ENCODE measurements at places on chromosomes 6 and 20. TPM values are rescaled to one million over a fixed set of nuclear protein-coding genes. Genes with fewer than 3 reads are reported as not detected.

PDE10A gene
- total RNA-seq = not detected

- no peak for DNase-seq
Observed at GRCh38 chr6:38567436-38567835, 72.3 kb downstream of the BTBD9 start.

PREP gene
- 18.4 TPM for total RNA-seq

DNA sequence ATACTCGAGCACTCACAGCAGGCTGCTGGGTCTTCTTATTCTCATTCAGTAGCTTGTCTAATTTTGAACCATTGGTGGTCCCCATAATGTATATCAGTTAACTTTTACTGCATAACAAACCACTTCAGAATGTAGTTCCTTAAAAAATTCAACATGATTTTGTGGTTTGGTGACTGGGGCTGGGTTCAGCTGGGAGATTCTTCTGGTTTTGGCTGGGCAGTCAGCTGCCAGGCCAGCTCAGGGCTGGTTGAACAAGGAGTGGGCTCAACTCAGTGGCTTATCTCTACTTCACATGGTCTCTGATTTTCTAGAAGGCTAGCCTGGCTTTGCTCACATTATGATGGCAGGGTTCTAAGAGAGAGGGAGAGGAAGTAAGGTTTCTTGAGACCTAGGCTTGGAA, 292.4 kb upstream of the CHD6 start:
- no peak for DNase-seq

TNFAIP3 gene
- 0.72 TPM for total RNA-seq

DNA sequence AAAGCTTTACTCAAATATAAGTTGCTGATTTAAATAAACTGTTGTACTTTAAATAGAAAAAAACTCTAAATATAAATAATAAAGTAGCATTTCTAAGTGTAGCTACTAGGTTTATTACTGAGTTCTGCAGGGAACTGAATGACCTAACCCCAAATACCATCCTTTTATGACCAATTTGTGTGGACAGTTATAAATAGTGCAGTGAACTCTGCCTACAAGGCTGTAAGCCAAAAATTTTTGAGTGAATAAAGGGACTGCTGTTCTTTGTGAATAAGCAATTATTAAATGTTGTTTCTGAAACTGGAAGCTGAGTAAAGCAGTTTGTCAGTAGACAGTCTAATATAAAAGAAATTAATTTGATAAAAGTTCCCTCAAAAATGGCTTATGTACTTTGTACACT, 90.8 kb upstream of the ELOVL5 start:
- no peak for DNase-seq

DNA sequence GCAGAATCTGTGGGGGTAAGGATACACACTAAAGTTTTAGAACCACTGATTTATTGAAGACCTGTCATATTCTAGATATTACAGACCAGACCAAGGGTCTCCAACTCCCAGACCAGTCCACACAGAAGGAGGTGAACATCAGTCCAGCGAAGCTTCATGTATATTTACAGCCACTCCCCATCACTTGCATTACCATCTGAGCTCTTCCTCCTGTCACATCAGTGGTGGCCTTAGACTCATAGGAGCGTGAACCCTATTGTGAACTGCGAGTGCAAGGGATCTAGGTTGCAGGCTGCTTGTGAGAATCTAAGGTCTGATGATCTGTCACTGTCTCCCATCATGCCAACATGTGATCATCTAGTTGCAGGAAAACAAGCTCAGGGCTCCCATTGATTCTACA, 5.0 kb upstream of the BCLAF1 start:
- DNase-seq = no peak

GRCh38 chr6:82832811-82833210, 232.8 kb downstream of the UBE3D start:
- no peak for DNase-seq

DNA sequence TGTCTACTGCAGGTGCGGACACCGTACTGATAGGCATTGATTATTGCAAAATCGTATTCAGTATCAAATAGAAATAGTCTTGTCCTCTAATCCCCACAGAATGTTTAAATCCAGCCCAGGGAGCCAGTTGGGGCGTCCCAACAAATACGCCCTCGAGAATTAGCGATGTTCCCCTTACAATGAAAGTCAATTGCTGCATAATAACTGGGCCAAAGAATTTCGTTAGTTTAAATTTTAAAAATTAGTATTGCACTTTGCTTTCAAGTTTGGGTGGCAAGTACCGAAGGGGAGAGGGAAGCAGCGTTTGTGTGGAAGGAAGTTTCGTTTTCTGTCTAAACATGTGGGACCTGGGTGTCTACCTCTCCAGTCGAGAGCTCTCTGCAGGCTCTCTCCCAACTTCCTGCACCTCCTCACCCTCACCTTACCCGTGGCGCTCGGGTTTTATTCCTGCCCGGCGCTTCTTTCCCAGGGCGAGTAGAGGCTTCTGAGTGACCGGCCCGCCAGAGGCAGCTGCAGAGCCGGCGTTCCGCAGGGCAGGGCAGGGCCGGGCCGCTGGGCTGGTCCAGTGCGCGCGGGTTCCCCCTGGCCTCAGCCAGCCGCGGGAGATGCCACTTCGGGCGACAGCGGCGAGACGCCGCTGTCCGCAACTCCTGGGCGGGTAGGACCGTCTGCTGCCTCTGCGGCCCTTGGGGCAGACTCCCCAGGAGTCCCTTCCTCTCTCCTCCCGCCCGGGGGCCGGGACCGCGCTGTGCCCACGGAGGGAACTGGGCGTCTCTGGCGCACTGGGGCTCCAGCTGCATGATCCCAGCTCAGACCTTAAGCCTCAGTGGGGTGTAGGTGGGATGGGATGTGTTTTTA, 862 bp upstream of the TFAP2C start:
- no peak for DNase-seq

GRCh38 chr6:162313922-162314660, 413.5 kb downstream of the PRKN start:
- no peak for DNase-seq

DNA sequence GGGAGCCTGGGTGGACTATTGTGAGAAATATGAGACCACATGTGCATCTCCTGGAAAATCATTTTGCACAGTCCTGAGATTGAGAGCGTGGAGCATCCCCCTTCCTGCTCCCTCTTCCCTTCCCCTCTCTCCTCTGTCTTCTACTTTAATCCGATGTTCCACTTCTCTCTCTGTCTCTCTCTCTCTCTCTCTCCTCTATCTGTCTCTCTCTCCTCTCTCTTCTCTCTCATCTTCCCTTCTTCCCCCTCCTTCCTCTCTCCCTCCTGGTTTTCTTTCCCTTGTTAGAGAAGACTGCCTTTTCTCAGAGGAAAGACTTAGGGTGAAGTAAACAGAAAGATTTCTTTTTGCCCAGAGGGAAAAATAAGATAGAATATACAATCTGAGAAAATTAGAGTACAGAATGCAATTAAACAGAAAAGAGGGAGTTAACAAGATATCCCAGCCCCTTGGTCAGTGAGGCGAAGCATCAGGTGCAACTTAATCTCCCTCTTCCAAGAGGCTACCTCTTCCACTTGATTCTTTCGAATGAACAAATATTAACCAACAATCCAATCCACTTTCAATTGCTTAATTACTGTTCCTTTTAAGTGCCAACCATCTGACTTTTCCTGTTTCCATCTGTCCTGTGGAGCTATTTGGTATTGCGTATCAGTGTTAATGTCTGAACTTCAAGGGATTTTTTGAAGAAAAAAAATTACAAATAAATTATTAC, 14.6 kb downstream of the KHDC1 start:
- no peak for DNase-seq

DNA sequence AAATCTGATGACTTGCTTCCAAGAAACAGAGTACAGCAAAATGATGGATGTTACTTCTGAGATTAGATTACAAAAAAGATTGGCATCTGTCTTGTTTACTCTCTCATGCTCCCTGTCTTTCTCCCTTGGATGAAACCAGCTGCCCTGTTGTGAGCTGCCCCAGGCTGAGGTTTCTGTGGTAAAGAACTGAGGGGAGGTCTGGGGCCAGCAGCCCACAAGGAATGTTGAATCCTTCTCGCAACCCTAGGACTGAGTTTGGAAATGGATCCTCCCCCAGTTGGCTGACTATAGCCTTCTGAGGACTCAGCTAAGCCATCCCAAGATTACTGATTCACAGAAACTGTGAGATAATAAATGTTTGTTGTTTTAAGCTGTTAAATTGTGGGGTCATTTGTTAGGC, 5.6 kb upstream of the HECA start:
- no peak for DNase-seq

GRCh38 chr6:44620922-44621321, 233.4 kb downstream of the CDC5L start:
- DNase-seq = no peak

DNA sequence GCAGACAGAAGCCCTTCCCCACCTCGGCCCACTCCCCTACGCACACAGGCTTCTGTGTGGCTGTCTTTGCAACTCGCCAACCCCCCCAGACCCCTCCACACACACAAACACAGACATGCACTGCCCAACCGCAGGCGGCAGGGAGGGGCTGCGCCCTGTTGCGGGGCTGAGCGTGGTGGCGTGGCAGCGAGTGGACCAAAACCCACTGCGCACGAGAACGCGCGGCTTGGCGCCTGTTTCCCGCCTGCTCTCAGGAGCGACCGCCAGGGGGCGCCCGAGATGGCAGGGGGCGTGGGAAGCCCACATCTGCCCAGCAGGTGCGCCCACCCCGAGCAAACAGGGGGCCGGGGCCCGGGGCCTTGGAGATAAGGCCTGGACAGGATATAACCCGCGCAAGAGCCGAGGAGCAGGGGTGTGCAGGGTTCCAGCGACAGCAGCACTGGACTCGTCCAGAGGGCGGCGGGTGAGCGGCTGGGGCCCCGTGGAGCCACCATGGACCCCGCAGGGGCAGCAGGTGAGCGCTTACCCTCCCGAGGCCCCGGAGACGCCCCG, at the start of gene RBPJL:
RBPJL (plus strand) TSS at position 410 of the 552 bp plus-strand sequence; CDS start at position 493, 83 bp downstream.
- peak; percentile 67 for DNase-seq

GRCh38 chr20:36098364-36098763, 56.2 kb upstream of the EPB41L1 start:
- peak; percentile 96 for DNase-seq
